ENCODE measurements at places on chromosomes 12 and 14.
A peak's percentile ranks its signal among the peaks of the same experiment; 100 is the strongest.

DNA sequence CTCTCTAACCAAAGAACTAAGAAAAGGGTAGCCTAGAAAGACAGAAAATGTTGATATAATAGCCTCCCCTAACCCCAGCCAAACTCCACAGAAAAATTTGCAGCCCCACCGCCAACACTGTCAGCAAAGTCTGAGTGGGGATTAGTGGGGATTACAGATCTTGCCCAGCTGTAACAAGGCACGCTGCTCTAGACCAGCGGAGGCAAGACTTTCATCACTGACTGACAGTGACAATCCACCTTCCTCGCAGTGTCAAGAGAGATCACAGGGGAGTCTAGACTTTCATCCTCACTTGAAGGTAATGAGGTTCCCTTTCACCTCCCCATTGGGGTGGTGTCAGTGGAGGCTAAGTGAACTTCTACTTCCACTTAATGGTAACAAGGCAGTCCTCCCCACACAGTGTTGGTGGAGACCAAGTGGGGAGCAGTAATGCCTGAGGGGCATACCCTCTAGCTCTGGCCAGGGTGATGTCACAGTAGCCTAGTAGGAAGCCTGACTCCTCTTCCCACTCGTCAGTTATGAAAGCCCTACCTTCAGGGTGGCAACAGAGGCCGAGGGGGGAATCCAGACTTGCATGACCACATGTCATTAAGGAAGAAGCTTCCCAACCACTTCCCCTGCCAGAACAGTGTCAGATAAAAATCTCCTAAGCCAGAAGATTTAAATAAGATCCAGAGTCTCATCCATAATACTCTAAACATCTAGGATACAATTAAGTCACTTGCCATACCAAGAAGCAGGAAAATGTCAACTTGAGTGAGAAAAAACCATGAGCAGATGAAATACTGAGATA lies 91.7 kb upstream of the RASSF8 start:
- no peak for DNase-seq

DNA sequence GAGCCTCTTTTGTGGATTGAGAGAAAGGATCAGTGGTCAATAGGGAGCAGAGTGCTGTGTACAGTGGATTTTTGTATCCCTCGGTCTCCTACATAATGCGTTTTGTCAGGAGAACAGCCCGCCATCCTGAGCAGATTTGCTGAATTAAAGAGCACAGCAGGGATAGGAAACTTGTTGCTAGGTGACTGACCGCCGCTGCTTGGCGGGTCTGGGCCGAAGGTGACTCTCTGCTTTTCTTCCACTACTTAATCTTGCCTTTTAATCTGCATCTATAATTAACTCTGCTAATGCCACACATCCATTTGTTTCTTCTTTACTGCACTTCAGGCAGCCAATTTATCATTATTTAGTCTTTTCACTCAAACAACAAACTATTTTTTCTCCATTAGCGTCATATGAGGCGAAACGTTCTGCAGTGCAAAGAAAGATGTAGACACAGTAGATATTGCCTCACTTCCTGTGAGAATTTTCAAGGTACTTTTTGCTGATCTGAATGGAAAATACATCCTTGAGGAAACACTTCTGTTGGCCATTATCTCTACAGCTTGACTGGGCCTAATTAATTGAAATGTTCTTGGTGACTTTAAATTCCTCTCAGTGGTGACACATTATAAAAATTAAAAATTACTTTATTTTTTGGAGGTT lies 108.0 kb downstream of the PPM1A start:
- DNase-seq, result no peak

DNA sequence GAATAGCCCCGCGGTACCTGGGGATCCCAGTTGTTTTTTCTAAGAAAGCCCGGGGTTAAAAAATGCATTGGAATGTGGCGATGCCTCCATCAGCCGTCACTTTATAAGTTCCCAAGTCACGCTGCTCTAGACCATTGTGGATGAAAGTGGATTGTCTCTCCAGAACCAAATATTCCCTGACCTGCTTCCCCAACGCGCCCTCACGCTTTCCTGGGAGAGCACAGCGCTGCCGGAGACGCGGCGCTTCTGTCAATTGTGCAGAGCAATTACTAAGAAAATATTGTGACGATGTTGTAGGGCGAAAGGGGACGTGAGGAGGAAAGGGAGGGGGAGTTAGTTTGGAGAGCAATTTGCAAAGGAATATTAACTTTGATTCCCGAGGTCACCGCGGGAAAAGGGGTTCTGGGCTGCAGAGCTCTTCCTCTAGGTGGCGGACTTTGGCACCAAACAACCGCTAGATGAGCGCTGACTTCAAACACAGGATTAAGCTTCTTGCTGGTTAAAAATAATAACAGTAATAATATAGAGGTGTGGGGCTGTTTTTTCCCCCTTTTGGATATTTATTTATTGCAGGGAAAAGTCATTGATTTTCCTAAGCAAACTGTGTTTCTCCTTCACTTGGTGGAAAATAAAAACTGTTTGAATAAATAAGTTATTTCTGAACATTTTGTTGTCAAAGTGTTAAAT lies 9.6 kb upstream of the FOXG1 start:
- peak; percentile 13 for DNase-seq

GRCh38 chr12:31009976-31010375 lies 63.7 kb upstream of the DDX11 start:
- DNase-seq, result no peak

- no peak for DNase-seq
These were observed 514.8 kb downstream of the SLC6A15 start for GRCh38 chr12:84397846-84398245.

Measured in GM12864 (cell line).